ENCODE measurements at places on chromosomes 11 and 22.

GRCh38 chr11:17219016-17219415 is 11.2 kb upstream of the PIK3C2A start:
- no peak for DNase-seq

- peak; percentile 70 for DNase-seq
Observed at GRCh38 chr11:79314906-79315689, 125.7 kb downstream of the TENM4 start.

- no peak for DNase-seq
Observed at GRCh38 chr11:122033631-122034030, 82.4 kb downstream of the BLID start.

GRCh38 chr22:35197071-35197470 is 60.2 kb upstream of the HMGXB4 start:
- no peak for DNase-seq

DNA sequence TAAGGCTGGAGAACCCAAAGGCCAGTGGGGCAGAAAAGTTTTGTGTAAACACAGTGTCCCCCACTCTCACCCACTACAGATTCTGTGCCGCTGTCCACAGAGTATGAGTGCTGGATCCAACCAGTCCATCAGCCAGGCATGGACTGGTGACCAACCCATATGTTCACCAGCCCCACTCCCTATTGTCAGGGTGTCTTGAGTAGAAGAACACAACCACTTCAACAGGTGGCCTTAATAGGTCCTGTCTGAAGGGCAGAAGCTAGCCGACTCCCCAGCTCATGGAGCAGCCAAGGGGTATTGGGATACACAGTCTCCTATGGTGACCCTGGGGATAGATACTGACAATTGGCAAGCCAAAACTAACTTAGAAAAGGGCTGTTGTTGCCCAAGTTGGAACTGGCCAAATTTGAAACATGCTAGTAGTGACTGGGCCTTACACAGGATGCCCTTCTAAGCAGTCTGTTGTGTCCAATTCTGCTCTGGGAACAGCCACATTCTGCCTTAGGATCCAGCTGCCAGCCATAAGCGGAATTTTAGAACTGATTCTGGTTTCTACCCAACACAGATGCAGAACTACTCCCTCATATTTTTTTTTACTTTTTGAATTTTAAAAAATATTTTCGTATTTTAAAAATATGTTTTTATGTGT is 19.8 kb upstream of the PGM2L1 start:
- DNase-seq, result no peak

DNA sequence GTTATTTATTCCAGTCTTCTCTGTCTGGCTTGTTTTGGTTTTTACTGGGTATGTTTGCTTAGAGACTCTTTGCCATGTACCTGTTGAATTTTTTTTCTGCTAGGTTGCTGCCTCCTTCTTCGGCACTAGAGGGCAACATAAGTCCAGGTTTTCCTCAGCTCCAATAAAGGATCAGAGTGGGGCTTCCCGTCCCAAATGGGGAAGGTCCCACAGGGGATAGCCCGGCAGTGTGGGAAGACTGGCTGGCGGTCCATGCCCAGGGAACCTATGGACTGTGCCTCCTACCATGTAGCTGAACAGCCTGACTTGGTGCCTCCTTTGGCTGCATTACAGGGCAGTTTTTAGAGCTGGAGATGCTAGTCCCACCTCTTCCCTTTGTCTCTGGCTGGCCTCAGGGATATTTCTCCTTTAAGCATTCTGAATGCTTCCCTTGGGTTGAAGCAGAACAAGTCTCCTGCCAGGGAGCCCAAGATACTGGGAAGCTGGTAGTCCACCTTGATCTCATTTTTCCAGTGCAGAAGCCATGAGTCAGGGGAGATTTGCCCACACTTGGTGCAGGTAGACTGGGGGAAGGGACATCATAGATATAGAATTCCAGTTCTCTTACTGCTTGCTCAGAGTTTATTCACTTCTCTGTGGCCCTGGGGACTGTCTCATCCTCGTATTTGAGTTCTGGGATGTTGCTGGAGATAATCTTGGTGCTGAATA is 60.2 kb downstream of the BRD1 start:
- DNase-seq, result peak; percentile 81

GRCh38 chr11:44885919-44886789 is 64.5 kb downstream of the TP53I11 start:
- DNase-seq, result no peak

DNA sequence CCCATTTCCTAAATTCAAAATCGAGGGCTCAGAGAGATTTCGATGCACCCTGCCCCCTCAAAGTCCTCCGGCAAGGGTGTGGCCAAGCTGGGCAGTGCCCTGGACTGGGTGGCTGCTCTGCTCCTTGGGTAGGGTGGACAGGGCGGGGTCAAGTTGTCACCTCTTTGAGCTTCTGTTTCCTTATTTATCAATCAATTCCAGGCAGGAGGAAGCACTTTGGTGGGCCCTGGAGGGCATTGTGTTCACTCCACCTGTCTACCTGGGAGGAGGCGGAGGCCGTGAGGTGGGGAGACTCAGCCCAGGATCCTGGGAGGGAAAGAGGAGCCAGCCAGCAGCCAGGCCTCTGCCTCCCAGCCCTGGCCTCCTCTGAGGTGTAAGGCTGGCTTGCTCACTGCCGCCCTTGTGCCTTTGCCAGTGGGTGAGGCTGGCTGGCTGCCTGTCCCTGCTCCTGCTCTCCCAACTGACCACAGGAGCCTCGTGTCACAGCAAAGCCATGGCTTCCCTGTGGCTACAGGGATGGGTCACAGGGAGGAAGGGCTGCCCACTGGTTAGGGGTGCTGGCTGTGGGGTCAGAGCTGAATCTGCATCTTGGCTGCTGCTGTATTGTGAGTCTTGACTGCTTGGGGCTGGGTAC is 25.5 kb upstream of the SHISAL1 start:
- DNase-seq, result no peak

DNA sequence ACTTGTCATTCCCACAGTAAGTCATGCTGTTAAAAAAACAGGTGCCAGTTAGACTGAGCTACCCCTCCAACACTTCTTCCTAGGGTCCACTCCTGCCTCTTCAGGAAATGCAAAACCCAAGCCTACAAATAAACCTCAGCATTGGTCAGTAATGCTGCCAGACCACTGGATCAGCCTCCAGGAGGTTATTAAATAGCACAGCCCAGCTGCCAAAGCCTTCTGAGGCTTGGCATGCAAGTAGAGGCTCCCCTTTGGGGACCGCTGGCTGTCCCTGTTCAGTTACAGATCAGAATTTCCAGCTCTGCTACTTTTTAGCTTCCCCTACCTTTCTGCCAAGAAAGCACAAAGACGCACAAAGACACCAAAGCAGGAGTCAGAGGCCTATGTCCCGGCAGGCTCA is 33.3 kb downstream of the ABTB2 start:
- no peak for DNase-seq

GRCh38 chr11:125679837-125680236 is 810 bp downstream of the ACRV1 start:
- no peak for DNase-seq

DNA sequence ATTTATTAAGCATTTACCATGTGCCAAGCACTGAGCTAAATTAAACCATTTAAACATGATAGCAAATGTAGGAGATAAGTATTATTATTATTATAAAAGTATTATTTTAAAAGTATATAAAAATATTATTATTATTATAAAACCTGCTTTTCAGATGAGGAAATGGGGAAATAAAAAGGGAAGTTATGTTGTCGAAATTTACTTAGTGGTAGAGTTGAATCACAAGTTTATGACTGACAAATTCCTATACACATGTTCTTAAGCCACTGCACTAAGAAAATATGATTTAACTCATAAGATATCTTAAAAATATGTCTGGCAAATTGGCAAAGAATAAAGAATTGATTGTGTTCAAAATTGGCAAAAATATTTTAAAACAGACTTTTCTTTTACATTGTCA is 53.8 kb downstream of the CASP12 start:
- no peak for DNase-seq

DNA sequence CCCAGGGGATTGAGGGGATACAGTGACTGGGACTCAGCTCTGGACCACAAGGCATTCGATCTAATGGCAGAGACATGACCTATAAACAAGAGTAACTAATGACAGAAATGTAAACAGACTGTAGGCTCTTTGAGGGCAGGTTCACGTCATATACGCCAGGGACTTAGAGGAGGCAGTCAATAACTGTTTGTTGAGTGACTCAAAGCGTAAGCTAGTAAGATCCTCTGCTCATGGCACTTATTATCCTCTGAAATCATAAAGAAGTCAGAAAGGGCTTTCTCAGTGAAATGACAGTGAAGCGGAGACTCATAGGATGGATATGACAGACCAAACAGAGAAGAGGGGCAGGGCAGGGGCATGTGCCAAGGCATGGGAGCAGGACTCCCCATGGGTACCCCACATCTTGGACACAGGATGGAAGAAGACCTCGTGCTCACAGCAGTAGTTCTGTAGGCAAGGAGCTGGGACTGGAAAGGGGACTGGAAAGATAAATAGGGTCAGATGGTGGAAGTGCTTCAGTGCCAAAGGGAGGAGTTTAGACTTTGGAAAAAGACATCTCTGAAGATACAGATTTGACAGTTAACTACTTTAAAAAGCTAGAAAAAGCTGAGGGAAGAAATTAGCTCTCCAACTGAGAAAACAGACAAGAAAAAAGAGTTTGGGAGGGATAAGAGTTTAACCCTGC is 72.7 kb downstream of the SLC1A2 start:
- DNase-seq, result no peak

DNA sequence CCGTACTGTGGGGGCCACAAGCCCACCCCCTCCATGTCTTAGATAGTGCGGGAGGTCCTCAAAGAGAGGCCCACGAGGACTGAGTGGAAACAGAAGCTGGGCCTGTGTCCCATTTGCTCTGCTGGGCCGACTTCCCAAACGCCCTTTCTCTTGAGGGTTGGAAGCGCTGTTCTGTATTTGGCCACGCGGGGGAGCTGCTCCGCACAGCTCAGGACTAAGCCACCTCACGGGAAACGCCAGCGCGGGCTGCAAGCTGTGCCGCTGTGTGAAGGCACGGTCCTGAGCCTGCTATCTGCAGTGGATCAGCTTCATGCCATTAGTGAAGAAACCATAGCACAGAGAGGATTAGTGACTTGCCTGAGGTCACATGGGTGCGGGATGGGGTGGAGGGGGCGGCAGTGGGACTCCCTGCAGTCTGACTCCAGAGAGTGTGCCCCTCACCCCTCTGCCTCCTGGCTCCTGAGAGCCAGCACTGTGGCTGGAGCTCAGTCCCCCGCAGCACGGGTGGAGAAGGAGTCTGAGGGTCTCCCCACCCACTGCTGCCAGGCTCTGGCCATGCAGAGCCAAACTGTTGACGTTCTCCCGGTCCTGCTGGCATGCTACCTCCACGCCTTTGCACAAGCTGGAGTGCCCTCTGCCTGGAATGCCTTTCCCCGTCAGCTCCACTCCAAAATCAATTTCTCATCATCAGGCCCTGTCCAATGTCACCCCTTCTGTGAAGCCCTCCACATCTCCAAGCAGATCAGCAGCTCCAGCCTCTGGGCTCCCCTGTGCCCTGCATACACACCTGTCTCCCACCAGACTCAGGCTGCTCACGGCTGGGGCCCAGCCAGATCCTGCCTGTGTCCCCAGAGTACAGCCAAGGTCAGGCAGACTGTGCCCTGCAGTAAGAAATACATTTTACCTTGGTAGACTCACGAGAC is 51.5 kb upstream of the LRRC32 start:
- DNase-seq, result peak; percentile 87

DNA sequence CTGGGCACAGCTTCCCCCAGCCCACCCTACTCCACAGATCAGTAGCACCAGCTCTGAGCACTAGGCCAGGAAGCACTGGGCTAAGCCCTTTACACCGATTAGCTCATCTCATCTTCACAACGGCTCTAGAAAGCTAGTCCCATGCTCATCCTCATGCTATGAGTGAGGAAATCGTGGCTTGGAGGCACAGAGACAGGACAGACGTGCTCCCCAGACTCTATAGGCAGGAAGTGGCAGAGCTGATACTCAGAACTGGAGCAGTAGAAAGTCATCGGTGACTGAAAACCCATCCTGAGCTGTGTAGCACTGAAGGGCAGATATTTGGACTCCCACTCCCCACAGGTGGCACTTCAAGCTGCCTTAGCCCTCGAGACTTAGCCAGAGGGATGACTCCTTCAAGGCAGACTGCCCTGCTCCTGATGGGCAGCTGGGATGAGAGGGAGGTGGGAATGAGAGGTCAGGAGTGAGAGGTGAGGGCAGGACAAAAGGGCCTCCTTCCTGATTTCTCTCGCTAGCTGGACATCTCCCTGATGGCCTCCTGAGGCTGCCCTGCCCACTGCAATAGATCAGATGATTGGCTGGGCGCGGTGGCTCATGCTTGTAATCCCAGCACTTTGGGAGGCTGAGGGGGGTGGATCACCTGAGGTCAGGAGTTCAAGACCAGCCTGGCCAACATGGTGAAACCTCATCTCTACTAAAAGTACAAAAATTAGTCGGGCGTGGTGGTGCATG is 9.7 kb downstream of the CD5 start:
- no peak for DNase-seq

DNA sequence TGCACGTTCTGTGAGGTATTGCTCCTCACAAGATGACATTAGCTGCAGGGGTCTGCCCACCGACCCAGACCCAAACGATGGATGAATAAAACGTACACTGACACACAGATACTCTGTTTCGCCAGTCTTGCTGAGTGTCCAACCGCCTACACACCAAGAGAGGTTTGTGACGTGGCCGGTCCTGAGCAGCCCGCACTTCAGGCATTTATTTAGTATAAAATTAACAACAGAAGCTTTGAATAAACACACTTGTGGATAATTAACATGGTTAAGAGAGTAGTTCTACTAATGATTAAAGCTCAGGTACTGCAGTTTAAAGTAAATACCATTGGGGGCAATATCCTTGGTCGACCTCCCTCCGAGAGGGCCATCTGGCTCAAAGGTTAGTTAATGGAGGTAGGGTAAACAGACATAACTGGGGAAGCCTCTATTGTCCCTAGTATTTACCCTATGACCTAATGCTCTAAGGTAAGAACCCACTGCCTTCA is 75.7 kb downstream of the CCDC83 start:
- no peak for DNase-seq

DNA sequence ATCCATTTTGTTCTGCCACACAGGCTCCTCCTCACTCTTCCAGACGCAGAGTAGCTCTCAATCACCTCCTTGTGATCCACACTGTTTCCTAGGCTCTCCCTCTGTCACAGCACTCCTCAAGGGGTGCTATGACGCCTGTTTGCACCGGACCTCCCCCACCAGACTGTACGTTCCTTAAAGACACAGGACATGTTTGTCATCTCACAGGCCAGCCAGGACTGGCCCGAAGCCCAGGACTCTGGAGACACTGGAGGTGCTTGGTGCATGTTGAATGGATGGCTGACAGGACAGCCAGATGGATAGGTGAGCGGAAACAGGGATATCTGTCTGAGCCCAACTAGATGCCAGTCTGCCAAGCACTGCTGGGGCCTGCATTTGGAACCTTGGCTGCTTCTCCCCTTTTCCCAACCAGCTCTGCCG is 13.6 kb downstream of the PLA2G6 start:
- no peak for DNase-seq

GRCh38 chr11:1762537-1763302 is 1.0 kb downstream of the CTSD start:
- DNase-seq, result no peak
